ENCODE measurements at places on chromosomes 5 and 9. TPM values are rescaled to one million over a fixed set of nuclear protein-coding genes. Genes with fewer than 3 reads are reported as not detected.

The CFAP90 gene
- not detected for total RNA-seq

The ALAD gene
- total RNA-seq: 34.7 TPM

The GMCL2 gene
- not detected for total RNA-seq

The ASTN2 gene
- total RNA-seq: 5.6 TPM

The PHF24 gene
- total RNA-seq: 1.1 TPM

The NRARP gene
- total RNA-seq: 2.0 TPM

The SLC25A48 gene
- not detected for total RNA-seq

The GAS1 gene
- 0.07 TPM for total RNA-seq

The PCDHGA5 gene
- not detected for total RNA-seq

The TMEM174 gene
- total RNA-seq: not detected

The GDA gene
- not detected for total RNA-seq

The NR5A1 gene
- not detected for total RNA-seq

The PLCXD3 gene
- not detected for total RNA-seq

The OR13F1 gene
- not detected for total RNA-seq

The AP3B1 gene
- 45.1 TPM for total RNA-seq

The IRX1 gene
- total RNA-seq: not detected

The CCDC192 gene
- total RNA-seq: not detected

The PCDHA2 gene
- not detected for total RNA-seq

The RGS7BP gene
- not detected for total RNA-seq

The HSDL2 gene
- total RNA-seq: 27.3 TPM

The LHFPL2 gene
- total RNA-seq: 0.21 TPM

The C5orf52 gene
- total RNA-seq: not detected

The CCNI2 gene
- total RNA-seq: 3.4 TPM

The OBP2B gene
- not detected for total RNA-seq

The SPARC gene
- not detected for total RNA-seq

The SLC34A3 gene
- 0.14 TPM for total RNA-seq

The FOXD4L6 gene
- total RNA-seq: 0.21 TPM

The GRM6 gene
- total RNA-seq: not detected

The TRUB2 gene
- total RNA-seq: 17.6 TPM

The HINT2 gene
- total RNA-seq: 69.2 TPM

The C9orf50 gene
- total RNA-seq: not detected

The IFNA13 gene
- total RNA-seq: not detected

The PDE6A gene
- total RNA-seq: 0.05 TPM

The OMD gene
- total RNA-seq: not detected

The VDAC1 gene
- total RNA-seq: 252 TPM

The PRLR gene
- total RNA-seq: not detected

The THBS4 gene
- 4.7 TPM for total RNA-seq

The MARCOL gene
- total RNA-seq: not detected

The C5orf58 gene
- not detected for total RNA-seq

The GPRIN1 gene
- 2.0 TPM for total RNA-seq

The SPACA9 gene
- total RNA-seq: 5.2 TPM

The PCDH12 gene
- 0.31 TPM for total RNA-seq

The ALDOB gene
- not detected for total RNA-seq

The GHR gene
- not detected for total RNA-seq

The BHMT2 gene
- total RNA-seq: not detected

The PCDHB15 gene
- not detected for total RNA-seq

The HSPB3 gene
- not detected for total RNA-seq

The ARL14EPL gene
- total RNA-seq: not detected

The CARD9 gene
- 1.6 TPM for total RNA-seq

The TGFBI gene
- not detected for total RNA-seq

The SLC6A3 gene
- total RNA-seq: not detected
